ENCODE measurements at places on chromosomes 12 and 14.

DNA sequence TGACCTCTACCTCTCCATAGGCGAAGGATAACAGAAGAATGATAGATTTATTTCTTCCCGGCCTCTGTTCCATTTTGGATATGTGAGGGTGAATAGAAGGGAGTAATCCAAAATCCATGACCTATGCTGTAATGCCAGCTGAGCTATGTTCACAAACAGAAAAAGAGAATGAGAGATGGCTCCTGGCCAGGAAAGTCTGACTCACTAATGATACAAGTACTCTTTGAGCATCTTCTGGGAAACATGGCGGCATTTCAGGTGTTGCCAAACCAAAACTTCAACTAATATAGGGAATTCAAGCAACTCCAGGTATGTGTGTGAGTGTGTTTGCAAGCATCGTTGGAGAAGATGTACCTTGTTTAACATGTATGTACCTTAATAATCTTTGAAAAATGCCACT, 55.1 kb downstream of the MED13L start:
- DNase-seq, result peak; percentile 7

DNA sequence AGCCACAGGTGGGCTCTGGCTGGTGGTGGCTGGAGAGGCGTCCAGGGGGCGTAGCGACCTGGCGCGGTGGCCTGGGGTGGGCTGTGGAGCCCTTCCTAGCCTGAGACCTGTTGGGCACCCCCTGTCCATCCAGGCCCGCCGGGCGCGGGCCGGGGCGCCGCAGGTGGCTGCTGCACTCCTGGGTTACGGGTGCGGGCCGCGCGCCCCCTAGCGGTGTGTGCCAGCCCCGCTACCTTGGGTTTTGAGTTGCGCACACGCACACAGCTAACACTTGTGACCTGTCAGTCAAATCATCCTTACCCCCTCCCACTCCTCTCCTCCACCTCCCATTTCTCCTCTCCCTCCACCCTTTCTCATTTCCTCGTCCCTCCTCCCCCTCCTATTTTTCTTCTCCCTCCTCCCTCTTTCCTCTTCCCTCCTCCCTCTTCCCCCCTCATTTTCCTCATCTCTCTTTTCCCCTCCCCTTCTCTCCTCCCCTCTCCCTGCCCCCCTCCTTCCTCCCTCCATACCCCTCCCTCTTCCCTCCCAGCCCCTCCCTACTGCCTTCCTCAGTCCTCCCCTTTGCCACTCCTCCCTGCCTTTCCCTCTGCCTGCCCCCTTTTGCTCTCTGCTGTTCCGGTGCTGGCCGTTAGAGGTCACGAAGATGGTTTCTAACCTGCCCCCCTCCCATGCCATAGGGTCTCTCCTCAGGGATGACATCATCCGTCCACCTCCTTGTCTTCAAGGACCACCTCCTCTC, 2.3 kb downstream of the MEG3 start:
- no peak for DNase-seq

DNA sequence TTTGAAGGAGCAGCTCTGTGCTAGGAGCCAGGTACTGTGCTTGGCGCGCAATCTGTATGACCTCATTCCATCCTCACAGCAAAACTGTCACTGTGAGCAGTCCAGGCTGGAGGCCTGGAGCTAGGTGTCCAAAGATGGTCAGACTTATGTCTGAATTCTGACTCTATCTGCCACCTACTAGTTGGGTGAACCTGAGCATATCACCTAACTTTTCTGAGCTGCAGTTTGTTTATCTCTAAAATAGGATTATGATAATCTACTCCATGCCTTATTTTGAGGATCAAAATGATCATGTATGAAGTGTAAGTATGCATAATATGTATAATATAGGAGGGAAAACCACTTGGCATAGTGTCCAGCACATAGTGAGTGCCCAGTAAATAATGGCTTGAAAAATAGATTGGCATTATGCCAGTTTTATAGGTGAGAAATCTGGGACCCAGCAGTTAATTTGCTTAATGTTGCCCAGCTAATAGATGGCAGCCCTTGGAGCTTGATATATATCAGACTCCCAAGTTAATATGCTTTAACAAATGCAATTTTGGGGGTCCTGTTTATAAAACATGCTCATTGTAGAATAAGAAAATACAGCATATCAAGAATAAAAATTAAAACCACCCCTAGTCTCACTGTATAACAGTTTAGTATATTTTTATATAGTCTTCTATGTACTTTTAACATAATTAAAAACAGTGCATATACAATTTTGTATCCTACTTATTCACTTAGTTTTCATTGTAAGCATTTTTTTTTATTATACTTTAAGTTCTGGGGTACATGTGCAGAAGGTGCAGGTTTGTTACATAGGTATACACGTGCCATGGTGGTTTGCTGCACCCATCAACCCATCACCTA, 4.5 kb upstream of the JPH4 start:
- no peak for DNase-seq

DNA sequence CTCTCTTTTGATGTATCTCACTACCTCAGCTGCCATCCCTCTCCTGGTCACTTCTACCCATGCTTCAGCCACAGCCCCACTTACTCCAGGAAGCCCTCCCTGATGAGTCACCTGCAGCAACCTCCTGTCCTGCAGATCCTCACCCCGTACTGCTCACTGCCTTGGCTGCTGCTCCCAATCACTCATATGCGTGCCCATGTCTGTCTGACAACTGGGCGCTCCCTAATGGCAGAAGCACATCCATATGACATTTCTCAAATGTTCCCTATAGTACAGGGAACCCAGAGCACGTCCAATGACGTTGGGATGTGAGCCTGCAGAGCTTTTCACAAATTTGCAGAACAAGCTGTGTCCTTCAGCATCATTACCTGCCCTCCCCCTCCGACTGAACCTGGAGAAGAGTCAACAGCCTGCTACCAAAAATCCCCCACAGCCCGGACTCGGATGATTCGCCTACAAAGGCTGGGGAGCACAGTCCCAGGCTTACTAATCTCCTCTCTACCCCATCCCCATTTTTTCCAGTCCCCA, 90.0 kb downstream of the SINHCAF start:
- no peak for DNase-seq

DNA sequence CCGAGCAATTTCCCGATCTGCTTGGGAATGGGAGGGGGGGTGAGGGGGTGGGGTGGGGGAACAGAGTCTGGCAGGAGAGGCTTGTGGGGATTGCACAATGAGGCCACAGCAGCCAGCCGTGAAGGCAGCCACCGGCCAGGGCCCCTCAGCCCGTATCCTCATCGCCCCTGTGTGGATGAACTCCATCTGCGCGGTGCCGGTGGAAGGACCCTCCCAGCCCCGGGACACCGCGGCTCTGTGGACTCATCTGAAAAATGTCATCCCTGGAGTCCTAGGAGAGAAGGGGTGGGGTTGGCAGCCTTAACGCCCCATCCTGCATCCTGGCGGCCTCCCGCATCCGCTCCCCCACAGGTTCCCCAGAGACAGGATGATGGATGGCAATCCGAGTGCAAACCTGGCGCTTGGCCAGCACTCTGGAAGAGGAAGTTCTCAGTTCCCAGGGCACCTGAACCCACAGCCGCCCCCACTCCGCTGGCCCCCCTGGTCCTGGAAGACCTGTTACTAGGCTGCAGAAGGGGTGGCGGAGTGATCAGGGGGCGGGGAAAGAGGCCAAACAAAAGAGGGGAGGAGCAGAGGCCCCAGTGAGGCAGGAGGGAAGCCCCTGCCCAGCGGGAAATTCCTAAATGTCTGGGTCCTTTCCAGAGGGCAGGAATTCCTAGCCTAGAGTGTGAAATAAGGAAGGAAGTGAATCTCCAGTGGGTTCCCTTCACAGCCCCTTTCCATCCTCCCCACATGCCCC, 1.2 kb upstream of the TNFAIP2 start:
- no peak for DNase-seq

GRCh38 chr14:105299654-105300541, 903 bp downstream of the BRF1 start:
- peak; percentile 27 for DNase-seq

DNA sequence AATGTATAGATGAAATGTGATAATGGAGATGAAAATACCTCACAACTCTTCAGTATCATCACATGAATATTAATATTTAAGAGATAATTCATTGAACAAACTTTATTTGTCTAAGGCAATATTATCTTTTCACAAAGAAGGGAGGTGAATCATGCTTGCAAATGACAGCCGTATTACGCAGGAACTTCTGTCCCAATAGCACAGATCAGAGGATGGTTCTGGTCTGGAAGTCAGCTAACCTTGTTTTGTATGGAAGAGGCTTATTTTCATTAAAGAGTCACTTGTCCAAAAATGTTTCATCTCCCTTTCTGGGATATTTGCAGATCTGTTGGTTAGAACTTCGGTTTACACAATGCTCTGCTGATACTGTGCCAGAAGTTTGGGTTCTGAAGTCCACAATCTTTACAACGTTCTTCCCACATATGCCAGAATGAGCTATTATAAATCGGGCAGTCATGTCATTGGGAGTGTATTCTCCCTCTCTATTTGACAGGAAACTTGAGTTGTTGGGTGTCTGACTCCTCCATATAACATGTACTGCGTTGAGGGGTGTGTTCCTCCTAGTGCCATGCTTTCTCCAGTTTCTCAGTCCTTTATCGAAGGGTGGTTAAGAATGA, 29.8 kb downstream of the YY1 start:
- no peak for DNase-seq

DNA sequence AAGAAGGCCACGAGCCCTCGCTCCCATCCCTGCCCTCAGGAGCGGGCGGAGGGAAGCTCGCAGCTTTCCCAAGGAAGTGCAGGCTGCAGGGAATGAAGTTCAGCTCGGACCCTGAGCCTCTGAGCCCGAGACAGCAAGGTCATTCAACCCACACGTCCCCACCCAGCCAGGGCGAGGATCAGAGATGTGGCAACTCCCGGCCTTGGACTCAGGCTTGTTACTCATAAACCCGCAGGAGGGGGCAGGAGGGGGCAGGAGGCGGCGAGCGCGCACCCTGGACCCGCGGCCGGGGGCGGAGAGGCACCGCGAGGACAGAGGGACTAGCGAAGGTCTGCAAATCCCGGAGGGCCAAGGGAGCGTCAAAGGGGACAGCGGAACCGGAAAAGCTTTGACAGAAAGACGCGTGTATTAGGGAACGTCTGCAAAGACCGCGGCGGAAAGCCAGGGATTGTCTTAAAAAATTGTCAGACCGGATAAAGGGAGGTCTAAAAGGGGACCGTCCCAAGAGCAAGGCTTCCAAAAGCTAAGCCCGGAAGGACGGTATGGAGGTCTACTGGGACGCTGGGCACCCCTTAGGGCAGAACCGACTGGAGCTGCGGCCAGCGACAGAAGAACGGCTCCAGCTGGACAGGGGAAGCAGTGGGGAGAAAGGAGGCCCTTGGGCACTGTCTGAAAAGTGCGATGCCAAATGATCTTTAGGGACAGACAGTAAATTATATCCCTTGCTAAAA, 611 bp upstream of the DCAF11 start:
- peak; percentile 82 for DNase-seq

GRCh38 chr12:64737539-64737938, 21.7 kb downstream of the GNS start:
- DNase-seq, result no peak

GRCh38 chr14:33401311-33401710, 462.6 kb downstream of the NPAS3 start:
- no peak for DNase-seq

DNA sequence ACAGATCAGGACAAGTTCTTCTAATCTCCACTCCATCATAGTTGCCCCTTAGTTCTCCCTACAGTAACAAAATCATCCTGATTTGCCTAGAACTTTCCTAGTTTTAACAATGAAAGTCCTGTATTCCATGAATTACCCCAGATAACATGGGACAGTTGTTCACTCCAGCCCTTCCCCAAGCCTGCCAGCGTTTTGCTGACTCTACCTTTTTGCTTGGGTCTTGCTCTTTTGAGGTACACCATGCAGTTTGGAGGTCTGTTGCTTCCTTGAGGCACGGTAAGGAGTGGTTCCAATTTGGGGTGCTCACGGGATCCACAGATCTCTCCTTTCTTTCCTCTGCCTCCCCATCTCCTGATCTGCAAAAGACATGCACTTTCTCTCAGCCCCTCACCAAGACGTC, 61.6 kb upstream of the DYRK2 start:
- no peak for DNase-seq

DNA sequence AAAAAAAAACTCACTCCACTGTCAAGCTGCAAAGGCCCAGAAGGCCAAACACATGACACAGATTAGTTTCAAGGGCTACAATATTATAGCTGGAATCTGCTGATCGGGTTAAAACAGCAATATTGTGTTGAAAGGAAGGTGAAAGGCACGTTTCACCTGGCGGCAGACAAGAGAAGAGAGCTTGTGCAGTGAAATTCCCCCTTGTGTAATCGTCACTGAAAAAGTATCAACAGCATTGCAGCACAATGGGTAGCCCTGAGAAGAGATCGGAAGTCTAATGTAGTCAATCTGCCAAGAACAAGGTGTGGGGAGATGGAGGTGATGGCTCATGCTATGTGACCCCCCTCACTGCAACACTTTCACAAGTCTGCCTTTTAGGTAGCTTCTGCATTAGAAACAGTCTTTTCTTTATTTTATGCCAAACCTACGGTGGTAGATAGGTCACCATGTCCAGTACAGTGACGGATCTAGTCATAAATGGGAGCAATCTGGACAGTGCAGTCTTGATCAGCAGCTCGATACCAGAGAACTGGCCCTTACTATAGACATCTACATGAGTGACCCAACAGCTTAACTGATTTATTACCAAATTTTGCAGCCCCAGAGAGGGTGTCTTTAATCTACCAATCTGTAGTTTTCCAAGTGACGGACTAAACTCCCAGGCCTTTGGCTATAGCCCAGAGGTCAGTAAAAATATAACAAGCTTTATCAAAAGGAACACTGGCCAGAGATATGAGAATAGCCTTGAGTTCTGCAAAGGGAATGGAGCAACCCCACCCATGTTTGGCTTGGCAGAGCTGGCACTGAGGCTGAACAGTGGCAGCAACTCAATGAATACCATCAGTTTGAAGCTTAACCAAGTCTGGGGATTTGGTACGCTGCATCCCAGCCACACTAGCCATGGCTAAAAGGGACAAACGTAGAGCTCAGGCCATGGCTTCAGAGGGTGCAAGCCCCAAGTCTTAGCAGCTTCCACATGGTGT, 35.4 kb downstream of the SPTSSA start:
- DNase-seq, result no peak

GRCh38 chr12:95571369-95571768, 20.1 kb upstream of the USP44 start:
- no peak for DNase-seq

DNA sequence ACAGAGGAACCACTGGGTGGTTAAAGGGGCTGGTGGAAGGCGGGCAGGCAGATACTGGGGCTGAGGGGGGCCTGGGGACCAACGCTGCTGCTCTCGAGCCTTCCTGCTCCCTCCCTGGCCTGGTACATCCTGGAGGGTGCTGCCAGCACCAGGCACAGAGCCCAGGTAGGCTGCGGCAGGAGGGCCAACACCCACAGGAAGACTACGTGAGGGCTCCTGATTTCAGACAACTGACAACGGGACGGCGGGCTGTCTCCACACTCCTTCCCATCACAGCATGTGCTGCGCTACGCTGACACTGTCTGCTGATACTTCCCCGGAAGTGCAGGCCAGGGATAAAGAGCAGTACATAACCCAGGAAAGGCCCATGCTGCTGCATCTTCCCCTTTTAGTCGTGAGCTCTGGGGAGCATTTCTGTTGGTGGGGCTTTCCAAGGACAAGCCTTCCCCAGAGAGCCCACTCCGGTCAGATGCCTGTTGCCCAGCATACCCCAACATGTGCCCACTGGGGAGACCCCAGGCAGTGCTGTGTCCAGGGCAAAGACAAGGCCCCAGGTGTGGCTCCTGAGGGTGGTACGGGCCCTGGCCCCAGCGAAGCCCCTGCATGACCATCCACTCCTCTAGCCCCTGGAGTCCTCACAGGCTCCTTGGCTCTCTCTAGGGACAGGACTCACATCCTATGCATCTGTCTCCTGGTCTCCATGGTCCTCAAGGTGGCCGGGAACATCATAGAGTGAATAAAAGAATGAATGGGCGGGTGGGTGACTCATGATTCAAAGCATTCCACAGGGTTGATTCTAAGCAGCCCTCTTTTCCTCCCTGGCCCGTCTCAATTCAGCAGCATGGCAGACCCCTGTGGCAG, 38.0 kb downstream of the CHGA start:
- no peak for DNase-seq
